ENCODE measurements at places on chromosomes 1 and 21.

- DNase-seq: no peak
These were observed 18.7 kb downstream of the TRMT13 start for GRCh38 chr1:100151679-100152078.

- no peak for DNase-seq
These were observed 19.0 kb downstream of the BTG2 start for GRCh38 chr1:203324105-203325025.

- DNase-seq: no peak
These were observed 96.0 kb upstream of the USP24 start for GRCh38 chr1:55311057-55311641.

DNA sequence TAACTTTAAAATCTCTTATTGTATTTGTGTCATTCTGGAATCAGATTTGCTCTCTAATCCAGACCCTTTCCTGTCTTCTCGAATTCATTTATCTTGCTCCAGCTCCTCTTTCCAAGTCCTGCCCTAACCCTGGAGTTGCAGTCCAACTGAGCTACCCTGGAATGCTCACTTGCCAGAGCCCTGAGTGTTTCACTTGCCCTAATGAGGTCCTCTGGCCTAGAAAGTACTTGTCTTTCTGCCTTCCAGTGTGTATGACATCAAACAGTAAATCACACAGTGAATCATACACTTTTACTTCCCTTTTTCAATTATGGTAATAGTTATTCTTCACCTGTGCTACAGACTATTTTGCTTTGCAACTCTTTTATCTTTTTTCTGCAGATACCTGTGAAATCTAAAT is 96.9 kb downstream of the NEK7 start:
- no peak for DNase-seq

DNA sequence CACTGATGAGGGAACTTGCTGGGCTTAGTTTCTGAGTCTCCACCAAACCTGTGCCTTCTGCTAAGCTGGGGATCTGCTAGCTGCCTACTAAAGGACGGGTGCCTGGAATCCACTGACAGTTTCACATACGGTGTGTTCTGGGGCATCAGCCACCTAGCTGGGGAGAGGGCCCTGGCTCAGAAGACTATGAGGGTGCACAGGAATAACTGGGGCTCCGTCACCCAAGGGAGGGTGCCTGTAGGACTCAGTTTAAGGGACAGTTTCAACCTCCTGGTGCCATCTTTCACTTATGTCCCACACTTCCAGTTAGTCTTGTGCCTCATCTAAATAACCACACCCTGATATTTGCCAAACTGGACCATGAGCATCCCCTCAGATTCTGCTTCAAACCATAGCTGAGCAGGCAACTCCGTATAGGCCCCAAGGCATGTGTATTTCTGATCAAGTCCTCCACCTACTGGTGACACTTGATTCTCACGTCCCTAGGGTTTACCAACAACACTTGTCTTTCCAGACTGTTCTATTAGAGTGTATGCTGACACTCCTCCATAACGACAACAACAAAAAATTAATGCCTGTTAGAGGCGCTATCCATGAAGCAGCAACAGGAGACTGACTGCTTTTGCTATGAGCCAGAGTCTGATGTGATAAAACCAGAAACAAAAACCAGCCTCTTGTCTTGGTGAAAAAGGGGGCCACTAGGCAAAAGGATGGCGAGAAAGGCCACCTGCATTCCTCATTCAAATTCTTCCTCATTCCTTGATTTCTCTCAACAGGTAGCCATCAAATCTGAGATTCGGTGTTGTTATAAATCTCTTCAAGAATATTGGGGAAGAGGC is 55.0 kb upstream of the PAXBP1 start:
- peak; percentile 71 for DNase-seq

- DNase-seq: peak; percentile 82
These were observed 164.4 kb downstream of the ZNF281 start for GRCh38 chr1:200245473-200245872.

DNA sequence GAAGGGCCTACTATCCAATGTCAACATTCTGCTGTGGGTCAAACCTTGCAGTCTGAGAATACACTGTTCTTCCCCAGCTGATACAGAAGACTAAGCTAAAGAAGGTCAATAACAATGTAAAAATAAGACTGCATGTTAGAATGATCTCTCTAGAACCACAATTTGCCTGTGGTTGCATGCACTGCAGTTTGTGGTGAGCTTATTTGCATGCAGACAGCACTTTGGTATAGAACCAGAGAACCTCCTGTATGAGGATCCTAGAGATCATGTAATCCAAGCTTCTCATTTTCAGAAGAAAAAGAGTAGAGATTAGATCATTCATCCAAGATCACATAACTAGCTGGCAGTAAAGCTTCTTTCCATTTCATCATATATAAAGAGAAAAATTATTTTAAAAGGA is 15.8 kb downstream of the SYNJ1 start:
- no peak for DNase-seq

- no peak for DNase-seq
These were observed 1.9 kb downstream of the DHRS3 start for GRCh38 chr1:12615865-12616708.

- DNase-seq: peak; percentile 64
These were observed 292.9 kb downstream of the PTGER3 start for GRCh38 chr1:70754701-70755100.

- no peak for DNase-seq
These were observed 10.6 kb upstream of the LDLRAD1 start for GRCh38 chr1:54028306-54029251.

- no peak for DNase-seq
These were observed 101.0 kb downstream of the OSBPL9 start for GRCh38 chr1:51717842-51718241.

- DNase-seq: peak; percentile 44
These were observed 477.1 kb downstream of the LMO4 start for GRCh38 chr1:87805666-87806378.

GRCh38 chr1:240031414-240031813 is 60.3 kb upstream of the FMN2 start:
- DNase-seq: no peak

- no peak for DNase-seq
These were observed 93.1 kb downstream of the RGL1 start for GRCh38 chr1:183898001-183898396.

Data from hematopoietic multipotent progenitor cell treated with erythropoietin and hydrocortisone succinate and interleukin-3 and kit ligand, for 8 days (in vitro differentiated cells).